Activated CD4-positive, alpha-beta T cell treated with anti-CD3 and anti-CD28 coated beads, Interleukin-2, amount 50 U/mL, for 24 hours (primary cell): ENCODE measurements at places on chromosomes 12 and 14.
A peak's percentile ranks its signal among the peaks of the same experiment; 100 is the strongest.

- DNase-seq = no peak
Measured at GRCh38 chr14:91232052-91232451, 12.5 kb downstream of the GPR68 start.

- peak; percentile 5 for DNase-seq
Measured at GRCh38 chr12:40622246-40622838, 69.9 kb upstream of the CNTN1 start.

DNA sequence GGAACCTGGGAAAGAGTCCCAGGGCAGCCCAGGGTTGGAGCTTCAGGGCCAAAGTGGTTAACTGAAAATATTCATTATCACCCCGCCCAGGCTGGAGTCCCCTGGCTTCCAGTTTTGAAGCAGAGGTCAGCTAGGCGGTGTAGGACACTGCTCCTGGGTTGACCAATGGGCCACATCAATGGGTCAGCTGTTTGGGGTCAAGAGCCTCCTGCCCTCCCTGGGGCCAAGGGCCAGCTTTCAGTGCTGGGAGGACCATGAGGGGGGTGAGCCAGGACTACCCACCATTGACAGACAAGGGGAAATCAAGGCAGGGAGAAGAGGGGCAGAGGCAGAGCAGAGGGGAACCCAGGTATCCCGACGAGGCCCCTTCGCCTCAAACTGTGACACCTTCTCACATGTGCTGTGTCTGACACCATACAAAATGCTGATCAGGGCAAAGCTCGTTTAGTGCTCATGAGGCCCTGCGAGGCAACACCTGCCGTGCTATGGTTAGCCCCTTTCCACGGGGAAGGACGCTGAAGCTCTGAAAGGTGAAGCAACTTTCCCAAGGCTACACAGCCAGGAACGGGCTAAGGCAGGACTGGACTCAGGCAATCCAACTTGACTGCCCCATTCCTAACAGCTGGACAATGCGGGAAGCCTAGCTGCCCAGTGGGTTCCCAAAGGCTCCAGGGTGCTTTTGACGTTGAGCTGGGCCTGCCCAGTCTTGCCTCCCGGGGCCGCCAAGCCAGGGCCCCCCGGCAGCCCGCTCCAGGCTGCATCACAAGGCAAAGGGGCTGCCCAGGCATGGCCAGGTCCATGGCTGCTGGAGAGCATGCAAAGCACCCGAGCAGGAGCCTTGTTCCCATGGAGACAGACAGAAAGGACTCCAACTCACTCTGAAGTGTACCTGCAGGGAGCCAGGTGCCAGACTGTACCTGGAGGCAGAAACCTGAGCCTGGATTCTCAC is 2.0 kb downstream of the SYNE3 start:
- DNase-seq = no peak

- no peak for DNase-seq
Measured at GRCh38 chr14:69620211-69620611, 8.8 kb downstream of the SUSD6 start.

DNA sequence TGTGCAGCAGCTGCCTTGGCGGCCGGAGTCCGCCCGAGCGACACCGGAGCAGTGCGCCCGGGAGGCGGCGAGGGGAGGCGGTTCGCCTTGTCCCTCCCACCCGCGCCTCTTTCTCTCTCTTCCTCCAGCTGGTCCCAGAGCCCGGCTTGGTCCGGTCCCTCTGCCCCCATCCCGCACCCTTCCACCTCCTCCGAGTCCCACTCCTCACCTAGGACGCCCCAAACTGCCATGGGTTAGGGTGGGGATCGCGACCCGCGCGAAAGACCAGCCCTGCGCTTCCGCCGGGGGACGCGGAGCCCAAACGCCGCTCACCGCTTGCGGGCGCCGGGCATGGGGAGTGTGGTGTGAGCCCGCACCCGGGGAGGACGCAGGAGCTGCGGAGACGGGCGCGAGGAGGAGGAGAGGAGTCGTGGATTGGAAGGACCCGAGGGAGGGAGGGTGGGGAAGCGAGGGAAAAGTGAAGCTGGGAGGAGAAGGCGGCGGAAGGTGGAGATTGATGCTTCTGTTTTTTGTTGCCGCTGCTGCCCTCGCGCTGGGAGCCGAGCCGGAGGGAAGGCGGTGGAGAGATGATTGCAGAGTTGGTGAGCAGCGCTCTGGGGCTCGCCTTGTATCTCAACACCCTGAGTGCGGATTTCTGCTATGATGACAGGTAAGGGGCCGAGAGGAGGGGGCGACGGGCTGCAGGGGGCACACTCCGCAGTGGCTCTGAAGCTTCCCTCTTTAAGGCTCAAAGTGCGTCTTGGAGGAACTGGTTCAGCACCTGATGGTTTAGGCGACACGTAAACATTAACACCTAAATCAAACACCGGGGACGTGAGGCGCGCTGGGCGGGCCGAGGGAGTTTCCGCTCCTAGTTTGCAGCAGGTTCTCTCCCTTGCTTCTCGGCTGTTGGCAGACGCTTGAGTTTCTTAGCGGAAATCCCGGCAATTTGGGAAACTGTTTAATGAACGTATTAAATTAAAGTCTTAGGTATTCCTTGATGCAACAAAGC is 610 bp downstream of the TMTC2 start:
- peak; percentile 11 for DNase-seq

GRCh38 chr14:91380610-91381371 is 36.8 kb downstream of the CCDC88C start:
- DNase-seq = no peak

DNA sequence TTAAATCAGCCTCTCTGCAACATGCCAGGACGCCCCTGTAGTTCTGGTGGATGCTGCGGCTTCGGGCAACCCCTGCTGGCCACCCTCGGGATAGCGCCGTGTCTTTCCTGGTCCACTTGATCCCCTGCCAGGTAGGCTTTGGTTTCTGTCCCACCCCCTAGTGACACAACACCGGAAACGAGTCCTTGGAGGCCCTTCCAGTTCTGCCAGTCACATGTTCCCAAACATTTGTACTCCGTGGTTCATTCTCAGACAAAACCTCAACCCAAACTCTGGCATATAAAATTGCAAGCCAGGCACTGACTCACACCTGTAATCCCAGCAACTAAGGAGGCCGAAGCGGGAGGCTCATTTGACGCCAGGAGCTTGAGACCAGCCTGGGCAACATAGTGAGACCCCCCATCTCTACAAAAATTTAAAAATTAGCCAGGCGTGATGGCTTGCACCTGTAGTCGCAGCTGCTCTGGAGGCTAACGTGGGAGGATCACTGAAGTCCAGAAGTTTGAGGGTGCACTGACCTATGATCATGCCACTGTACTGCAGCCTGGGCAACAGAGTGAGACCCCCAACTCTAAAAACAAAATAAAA is 37.0 kb downstream of the RASAL1 start:
- DNase-seq = peak; percentile 68

- DNase-seq = no peak
Measured at GRCh38 chr14:37320106-37320505, 122.4 kb downstream of the MIPOL1 start.

- DNase-seq = no peak
Measured at GRCh38 chr14:89194376-89194775, 222.7 kb downstream of the FOXN3 start.

GRCh38 chr12:65854629-65855028 is 30.3 kb downstream of the HMGA2 start:
- no peak for DNase-seq

GRCh38 chr12:123102781-123103503 is 47.9 kb downstream of the PITPNM2 start:
- no peak for DNase-seq

DNA sequence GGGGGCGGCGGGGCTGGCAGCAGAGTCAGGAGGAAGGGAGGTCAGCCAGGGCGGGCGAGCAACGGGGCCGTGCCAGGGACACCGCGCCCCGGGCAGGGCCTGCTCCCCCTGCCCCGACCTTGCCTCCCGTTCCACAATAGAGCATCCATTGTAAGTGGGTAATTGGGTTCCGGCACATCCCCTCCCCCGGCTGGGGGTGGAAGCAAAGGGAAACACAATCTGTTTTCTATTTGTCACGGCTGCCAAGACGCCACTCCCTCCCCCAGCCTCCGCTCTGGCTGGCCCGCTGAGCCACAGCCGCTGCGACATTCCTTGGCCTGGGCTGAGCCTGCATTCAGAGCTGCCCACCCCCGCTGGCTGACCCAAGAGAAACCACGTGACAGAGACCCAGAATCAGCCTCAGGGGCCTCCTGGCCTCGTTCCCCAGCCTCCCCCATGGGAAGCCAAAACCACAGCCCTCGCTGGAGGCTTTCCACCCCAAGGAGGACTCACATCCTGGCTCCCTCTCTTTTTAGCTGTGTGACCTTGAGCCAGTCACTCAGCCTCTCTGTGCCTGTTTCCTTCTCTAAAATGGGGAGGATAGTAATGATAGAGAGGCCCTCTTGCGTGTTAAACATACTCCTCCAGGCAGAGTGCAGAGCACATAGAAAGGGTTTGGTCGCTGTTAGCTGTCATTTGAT is 117.6 kb downstream of the SCARB1 start:
- DNase-seq = no peak

- no peak for DNase-seq
Measured at GRCh38 chr14:30138567-30138966, 210.9 kb upstream of the PRKD1 start.

- DNase-seq = no peak
Measured at GRCh38 chr14:68871392-68871791, 78.5 kb upstream of the ZFP36L1 start.

DNA sequence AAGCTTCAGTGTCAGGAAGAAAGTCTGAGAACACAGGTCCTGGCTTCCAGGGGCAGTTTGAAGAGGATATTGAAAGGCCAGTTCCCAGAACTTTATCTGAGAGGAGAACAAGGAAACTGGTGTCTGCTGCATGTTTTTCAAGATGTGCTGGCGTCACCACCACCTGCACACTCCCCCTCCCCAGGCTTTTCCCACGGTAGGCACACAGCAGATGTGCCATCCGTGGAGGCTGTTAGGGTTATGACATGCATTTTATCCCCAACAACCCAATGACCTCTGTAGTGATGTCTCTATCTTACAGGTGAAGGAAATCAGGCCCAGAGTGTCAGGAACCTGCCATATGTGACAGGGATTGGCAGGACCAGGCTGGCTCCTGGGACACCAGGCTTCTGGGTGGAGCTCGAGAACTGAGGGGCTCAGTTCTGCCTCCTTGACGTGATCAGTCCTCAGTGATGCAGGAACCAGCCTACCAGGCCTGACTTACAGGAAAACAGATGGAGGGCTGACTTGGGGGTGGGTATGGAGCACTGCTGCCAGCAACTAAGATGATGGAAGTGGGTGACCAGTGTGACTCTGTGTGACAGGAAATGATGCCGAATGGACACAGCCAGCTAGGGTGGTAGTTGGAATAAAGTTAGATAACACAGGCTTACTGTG is 16.8 kb downstream of the SLC25A47 start:
- no peak for DNase-seq

DNA sequence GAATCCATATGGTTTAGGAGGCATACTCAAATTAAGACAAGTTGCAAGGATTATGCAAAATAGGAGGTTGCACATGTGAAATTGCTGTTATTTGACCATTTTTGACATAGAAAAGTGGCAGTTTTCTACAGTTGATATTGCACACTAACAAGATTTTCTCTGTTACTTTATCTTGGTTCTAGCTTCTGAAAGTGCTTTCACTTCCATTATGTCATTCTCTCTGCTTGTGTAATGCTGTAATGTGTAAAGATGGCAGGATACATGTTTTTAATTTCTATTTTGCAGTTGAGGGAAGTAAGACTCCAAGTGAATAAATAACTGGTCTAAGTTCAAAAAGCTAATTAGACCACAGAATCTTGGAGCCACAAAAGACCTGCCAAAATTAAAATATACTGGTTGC is 60.6 kb downstream of the MYRFL start:
- no peak for DNase-seq

GRCh38 chr12:47651368-47652254 is 54.2 kb downstream of the RPAP3 start:
- DNase-seq = peak; percentile 42

DNA sequence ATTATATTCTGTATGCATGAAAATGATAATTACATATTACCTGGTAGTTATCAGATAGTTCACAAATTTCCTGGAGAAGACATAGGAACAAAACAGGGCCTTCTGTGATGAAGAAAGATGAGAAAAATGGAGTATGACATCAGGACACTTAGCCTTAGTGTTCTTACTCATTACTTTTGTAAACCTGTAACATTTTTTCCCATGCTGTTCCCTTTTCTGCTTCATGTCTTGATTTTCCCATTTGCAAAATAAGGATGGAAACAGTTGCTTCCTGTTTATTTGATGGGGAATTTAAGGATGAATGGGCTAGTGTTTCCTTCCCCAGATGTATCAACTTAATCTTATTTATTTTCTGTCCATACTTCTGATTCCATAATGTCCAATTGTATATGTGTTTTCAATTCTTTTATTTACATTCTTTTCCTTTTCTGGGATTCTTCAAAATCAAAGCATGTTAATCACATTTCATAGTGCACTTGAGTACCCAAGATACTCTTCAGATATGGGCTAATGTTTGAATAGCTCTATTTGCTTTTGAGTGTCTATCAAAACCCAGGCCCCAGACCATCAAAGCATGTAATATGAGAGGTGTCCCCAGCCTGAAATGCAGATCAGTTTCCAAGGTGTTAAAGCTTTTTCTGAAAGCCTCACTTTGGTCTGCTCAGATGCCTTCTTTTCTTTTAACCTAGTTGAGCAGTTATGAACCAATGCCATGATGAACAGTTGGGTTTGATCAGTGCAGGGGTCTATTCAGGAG is 260.5 kb downstream of the RAD51B start:
- DNase-seq = no peak
